Epithelial cell of alveolus of lung (primary cell): ENCODE measurements at places on chromosomes 7 and 10. TPM values are rescaled to one million over a fixed set of nuclear protein-coding genes. Genes with fewer than 3 reads are reported as not detected.

Gene LRRC61
- 1.2 and 11.8 TPM in 2 replicates for total RNA-seq

Gene OR2A42
- total RNA-seq, result not detected in 2 replicates

Gene VPS37D
- total RNA-seq, result 5.4 and 5.8 TPM in 2 replicates

Gene WDR11
- total RNA-seq, result 29.4 and 33.0 TPM in 2 replicates

Gene RADIL
- 0.78 and 7.1 TPM in 2 replicates for total RNA-seq

Gene TMEM236
- total RNA-seq, result not detected in 2 replicates

Gene FAM25A
- total RNA-seq, result not detected in 2 replicates

Gene GNGT1
- not detected in 2 replicates for total RNA-seq

Gene CYP26C1
- 0.13 TPM in 1 of 2 replicates, not detected in the other for total RNA-seq

Gene PTPRZ1
- total RNA-seq, result not detected in 2 replicates

Gene LIPF
- not detected in 2 replicates for total RNA-seq

Gene VWA2
- not detected in 2 replicates for total RNA-seq

Gene GPC2
- total RNA-seq, result 2.5 and 3.1 TPM in 2 replicates
